ENCODE measurements at places on chromosomes 11 and 22.
A peak's percentile ranks its signal among the peaks of the same experiment; 100 is the strongest.

- peak; percentile 99 for DNase-seq
Observed at GRCh38 chr22:41367039-41367679, 14.6 kb upstream of the TEF start.

GRCh38 chr22:27836181-27836580 lies 34.6 kb upstream of the MN1 start:
- peak; percentile 42 for DNase-seq

DNA sequence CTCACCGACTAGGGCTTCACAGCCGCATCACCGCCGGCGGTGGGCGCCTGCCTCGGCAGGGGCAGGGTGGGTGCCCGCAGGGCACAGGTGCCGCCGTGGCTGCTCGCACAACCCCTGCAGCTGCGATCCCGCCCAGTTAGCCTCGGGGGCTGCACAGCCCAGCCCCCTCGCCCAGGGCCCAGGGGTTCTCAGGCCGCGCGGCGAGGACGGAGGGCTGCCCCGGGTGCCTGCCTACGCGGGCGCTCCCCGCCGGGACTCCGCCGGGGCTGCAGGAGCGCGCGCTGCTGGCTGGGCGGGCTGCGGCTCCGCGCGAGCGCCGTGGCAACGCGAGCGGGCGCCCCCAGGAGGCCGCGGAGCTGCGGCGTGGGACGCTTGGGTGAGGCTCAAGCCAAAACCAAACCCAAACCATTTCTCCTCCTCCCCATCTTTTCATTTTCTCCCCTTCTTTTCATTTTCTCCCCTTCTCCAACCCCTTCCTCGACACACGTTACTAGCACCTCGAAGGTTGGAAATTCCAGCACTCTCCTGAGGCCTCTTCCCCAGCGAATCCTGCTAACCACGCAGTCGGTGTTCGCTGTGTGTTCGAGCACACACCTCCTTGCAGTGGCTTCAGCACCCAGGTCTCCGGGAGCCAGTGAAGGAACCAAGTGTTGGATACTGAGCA lies at the start of gene MICAL3:
Gene MICAL3, minus strand, starts transcription at position 286 of the 664 bp plus-strand sequence. CDS start 117,749 bp downstream, outside the sequence.
- peak; percentile 77 for DNase-seq

DNA sequence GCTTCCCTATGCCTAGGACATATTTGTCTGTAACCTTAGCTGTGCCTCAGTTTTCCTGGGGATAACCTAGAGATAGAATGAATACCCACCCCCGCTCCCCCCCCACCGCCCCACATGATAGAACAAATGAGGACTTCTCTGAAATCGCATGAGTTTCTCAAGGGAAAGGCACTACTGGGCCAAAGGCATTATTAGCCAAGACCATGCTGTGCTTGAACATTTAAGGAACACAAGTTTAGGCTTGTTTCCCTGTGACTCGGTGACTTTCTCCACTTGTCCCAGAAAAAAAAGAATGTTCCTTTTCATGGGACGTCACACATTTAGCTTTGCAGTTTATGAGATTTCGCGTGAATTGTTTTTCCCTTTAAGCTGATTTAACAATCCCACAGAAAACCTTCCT lies 51.4 kb upstream of the CRTAM start:
- no peak for DNase-seq

- DNase-seq: peak; percentile 86
Observed at GRCh38 chr22:40509401-40510134, 127.0 kb downstream of the MRTFA start.

GRCh38 chr11:88042238-88042637 lies 133.0 kb downstream of the RAB38 start:
- DNase-seq: no peak

DNA sequence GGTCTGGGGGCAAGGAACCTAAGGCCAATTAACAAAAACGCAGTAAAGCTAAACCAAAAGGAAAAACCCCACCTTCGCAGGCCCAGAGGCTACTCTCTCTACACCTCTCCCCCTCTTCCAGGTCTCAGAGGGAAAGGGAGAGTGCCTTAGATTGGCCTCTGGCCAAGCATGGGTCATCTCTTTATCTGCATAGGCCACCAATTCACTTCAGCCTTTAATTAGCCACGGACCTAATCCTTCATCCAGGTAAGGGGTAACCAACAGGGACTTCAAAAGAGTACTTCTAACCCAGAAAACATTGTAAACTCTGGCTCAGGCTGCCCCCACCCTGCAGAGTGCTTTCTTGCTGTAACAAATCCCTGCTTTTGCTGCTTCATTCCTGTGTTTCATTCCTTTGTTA lies 9.4 kb downstream of the VSTM5 start:
- DNase-seq: no peak

DNA sequence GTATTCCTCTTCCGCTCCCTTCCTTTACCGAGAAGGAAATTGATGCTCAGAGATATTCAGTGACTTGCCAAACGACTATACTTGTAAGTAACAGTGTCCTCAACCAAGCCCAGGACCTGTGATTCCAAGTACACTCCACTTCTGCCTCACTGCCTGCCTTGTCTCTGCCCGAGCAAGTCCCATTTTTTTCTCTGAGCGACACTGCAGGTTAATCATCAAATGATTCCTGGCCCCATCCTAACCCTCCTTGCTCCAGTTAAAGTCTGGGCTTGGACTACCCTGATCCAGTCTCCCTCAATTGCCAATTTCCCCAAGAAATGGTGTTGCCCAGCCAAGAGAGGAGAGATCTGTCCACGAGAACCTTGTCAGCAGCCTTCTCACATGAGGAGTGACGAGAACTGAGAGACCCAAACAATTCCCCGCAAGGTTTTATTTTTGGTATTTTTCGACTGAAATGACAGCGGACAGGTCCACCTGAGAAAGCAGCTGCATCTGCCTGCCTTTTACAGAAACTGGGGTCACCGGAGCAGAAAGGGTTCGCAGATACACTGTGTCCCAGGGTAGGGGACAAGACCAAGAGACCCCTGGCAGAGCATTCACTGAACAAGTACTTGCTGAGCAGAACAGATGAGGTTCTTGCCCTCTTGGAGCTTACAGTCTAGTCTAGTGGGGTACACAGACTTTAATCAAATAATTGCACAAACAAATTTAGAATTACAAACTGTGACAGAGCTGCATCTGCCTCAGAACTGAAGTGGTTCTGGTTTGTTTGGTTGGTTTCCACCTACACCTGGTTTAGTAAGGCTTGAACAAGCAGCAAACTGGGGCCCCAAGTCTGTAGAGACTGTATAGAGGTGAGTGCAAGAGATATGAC lies 11.4 kb downstream of the POU2AF1 start:
- no peak for DNase-seq

DNA sequence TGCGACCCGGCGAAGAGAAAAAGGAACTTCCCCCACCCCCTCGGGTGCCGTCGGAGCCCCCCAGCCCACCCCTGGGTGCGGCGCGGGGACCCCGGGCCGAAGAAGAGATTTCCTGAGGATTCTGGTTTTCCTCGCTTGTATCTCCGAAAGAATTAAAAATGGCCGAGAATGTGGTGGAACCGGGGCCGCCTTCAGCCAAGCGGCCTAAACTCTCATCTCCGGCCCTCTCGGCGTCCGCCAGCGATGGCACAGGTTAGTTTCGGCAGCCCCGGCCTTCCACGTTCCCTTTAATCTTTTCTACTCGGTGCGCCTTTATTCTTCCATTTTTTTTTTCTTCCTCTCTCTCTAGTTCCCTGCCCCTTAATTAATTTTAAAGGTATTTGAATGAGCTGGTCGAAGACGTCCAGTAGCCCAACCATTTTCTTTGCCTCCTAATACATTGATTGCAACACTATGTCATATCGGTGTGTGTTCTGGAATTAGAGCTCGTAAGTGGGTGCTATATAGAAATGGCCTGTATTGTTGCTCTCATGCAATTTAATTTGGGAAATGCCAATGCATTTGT lies 537 bp downstream of the EP300 start:
- DNase-seq: no peak

DNA sequence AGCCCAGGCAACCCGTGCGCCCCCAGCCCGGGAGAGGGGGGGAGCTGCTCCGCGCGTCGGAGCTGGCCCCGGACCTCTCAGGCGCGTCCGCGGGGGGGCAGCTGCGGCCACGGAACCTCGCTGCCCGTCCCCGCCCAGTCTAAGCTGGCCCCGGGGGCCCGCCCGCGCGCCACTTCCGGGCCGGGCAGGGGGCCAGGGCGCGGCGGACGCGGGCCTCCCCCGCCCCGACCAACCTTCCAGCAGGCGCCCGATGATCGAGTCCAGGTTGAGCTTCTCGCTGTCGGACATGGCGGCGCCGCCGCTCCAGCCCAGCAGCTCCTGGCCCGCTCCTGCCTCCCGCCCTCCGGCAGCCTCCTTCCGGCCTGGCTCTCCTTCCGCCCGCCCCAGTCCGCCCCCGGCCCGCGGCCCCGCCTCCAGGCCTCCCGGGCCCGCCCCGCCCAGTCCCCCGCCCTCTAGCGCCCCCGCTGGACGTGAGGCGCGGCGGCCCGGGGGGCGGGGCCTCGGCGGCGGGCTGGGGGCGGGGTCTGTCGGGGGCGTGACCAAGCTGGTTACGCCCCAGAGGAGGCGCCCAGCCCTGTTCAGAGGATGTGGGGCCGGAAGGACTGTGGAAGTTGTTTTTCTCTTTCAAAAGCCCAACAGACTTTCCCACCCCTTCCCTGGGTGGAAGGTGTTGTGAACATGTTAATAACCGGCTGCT lies at the start of gene PPP1CA:
Gene PPP1CA, minus strand, starts transcription at position 364 of the 697 bp plus-strand sequence. Its CDS starts 76 bp downstream, at position 288.
- peak; percentile 95 for DNase-seq

GRCh38 chr11:69442807-69443137 lies 38.7 kb upstream of the LINC01488 start:
- no peak for DNase-seq

DNA sequence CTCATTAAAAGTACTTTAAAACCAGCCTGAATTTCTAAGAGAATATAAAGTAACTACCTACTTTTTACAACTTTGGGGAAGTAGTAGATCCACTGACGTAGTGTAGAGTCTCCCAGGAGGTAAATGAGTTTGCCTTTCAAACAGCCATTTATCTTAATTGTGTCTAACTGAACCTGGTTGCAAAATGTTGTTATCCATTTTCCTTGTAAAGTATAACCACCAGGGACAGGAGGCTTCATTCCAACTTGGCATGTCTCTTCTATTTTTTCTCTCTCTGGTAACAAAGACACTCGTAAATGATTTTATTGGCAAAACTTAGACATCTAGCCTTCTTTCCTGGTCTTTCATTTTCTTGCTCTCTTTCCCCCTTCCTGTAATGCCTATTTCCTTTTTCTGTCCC lies 36.9 kb downstream of the NXPE1 start:
- no peak for DNase-seq

- peak; percentile 52 for DNase-seq
Observed at GRCh38 chr11:73154178-73154577, 12.1 kb upstream of the FCHSD2 start.

GRCh38 chr11:66479394-66480116 lies 679 bp upstream of the DPP3 start:
- peak; percentile 81 for DNase-seq

- no peak for DNase-seq
Observed at GRCh38 chr11:103055221-103055890, 36.6 kb downstream of the DCUN1D5 start.

DNA sequence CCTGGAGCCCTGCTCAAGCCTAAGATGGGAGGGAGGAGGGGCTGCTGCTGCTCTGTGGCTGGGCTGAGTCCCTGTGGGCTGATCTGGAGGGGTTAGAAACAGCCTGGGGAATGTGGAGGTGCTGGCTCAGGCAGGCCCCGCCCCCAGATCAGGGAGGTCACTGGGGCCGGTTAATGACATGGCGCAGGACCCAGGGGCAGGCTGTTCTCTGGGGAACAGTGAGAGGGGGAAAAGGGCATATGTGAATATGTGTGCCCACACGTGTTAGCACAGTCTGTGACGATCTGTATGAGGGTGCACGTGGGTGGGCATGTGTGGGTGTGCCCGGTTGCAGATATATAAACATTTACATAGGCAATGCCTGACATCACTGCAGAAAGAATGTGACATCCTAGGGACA lies 143.5 kb downstream of the MIAT start:
- DNase-seq: no peak

GRCh38 chr22:20606041-20606783 lies 98.8 kb downstream of the MED15 start:
- DNase-seq: no peak

GRCh38 chr11:45663486-45664375 lies 1.7 kb downstream of the CHST1 start:
- peak; percentile 34 for DNase-seq

GRCh38 chr11:2762031-2762380 lies 62.2 kb upstream of the KCNQ1OT1 start:
- DNase-seq: peak; percentile 41

GRCh38 chr11:30914143-30914762 lies 328.1 kb upstream of the MPPED2 start:
- no peak for DNase-seq

DNA sequence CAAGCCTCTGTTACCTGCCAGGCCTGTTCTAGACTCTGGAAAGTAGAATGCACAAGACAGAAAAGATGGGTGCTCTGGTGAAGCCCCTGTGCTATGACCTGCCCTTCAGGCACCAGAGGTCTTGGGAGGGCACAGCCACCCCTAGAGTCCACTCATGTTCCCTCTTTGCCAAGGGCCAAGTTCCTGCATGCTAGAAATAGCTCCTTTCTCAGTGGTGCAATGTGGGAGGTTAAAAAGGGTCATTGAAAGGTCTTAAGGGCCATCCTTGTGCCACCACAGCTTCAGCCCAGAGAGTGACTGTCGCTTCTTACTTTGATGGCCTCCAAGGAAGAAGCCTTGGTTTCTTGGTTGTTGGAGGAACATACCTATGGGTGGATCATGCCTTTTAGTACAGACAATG lies 84.6 kb upstream of the PARVA start:
- DNase-seq: no peak

DNA sequence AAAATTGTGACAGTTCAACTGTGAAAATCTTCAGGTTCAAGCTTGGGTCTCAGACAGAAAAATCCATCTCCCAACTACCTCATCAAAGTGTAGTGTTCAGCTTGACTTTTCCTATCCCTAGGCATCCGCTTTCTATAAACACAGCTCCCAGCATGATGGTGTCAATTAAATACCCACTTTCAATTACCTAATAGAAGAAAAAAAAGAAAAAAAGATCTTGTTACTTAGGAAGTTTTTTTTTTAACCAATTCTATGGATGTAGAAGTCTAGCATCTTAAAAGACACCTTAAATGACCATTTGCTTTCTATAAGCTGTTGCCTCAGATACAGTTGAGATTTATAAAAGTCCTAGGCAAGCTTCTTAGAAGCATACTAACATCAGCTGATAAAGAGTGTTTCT lies 244.1 kb upstream of the MTNR1B start:
- no peak for DNase-seq

DNA sequence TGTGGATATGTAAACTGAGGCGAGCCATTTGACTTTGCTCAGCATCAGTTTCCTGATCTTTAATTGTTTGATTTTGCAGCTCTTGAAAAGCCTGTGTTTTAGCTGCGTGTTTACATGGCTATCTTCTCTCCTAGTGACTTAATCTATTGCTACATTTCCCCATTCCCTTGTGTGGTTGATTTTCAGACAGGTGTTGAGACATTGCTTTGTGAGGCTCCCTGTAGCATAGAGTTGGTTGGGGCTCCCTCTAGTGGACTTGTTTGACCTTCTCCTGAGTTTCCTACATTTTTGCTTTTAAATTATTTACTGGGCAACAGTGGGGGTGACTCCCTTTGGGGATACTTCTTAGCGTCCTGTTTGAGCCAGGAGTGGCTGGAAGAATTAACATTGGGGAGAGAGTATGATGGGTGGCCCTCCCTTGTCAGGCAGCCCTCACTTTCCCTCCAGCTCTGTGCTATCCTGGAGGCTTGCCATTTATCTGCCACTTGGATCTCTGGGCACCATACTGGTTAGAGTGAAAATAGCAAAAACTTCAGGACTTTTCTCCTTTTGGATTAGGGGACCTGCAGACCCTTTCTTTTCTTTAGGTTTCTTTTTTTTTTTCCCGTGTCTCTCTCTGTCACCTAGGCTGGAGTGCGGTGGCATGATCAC lies 9.2 kb upstream of the CBL start:
- DNase-seq: peak; percentile 77

All from sigmoid colon (tissue), 7 donors.